Naive thymus-derived CD4-positive, alpha-beta T cell (primary cell): ENCODE measurements at places on chromosomes 3 and 15. TPM values are rescaled to one million over a fixed set of nuclear protein-coding genes. Genes with fewer than 3 reads are reported as not detected.

AMOTL2 gene
- polyA plus RNA-seq = not detected

INKA1 gene
- polyA plus RNA-seq = 1.6 TPM

RASGRP1 gene
- 113 TPM for polyA plus RNA-seq

ADAMTSL3 gene
- polyA plus RNA-seq = not detected

IQCH gene
- not detected for polyA plus RNA-seq

LCTL gene
- polyA plus RNA-seq = not detected

SMCO1 gene
- polyA plus RNA-seq = not detected

SH3BP5 gene
- polyA plus RNA-seq = 38.2 TPM

FANCD2OS gene
- not detected for polyA plus RNA-seq

GRCh38 chr15:65068403-65068788 is 605 bp upstream of the RASL12 start:
- DNase-seq = no peak
